ENCODE measurements at places on chromosomes 4 and X.
A peak's percentile ranks its signal among the peaks of the same experiment; 100 is the strongest.

- no peak for DNase-seq
Measured at GRCh38 chr4:148302416-148302815, 139.8 kb downstream of the NR3C2 start.

GRCh38 chr4:62709618-62710252, 1509.6 kb downstream of the ADGRL3 start:
- DNase-seq, result peak; percentile 2

DNA sequence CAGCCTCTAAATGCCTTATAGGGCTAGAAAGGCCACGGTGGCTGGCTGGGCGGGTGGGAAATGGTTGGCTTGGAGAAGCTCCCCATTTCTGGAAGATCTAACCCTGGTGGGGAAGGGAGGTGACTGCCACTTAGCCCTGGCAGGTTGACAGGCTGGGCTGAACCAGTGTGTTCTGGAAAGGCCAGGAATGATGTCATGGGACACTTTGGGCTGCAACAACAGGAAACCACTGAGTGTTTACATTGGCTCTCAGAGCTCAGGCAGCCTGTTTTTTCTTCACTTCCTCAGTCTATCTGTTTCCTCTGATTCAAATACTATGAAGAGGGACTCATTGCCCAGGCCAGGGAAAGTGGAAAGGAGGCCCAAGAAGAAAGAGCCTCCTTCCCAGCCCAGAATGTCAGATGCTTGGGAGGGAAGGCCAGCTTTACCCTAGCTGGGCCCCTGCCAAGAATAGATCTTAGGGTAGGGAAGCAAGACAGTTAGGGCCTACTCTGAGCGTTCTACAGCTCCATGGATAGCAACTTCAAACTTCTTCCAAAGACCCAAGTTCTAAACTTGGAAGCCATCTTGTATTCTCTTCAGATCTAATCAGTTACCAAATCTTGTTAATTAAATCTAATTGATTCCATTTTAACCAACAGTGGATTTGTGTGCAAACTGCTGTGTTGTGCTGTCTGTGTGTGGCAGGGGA, 65.8 kb upstream of the MSN start:
- peak; percentile 86 for DNase-seq

DNA sequence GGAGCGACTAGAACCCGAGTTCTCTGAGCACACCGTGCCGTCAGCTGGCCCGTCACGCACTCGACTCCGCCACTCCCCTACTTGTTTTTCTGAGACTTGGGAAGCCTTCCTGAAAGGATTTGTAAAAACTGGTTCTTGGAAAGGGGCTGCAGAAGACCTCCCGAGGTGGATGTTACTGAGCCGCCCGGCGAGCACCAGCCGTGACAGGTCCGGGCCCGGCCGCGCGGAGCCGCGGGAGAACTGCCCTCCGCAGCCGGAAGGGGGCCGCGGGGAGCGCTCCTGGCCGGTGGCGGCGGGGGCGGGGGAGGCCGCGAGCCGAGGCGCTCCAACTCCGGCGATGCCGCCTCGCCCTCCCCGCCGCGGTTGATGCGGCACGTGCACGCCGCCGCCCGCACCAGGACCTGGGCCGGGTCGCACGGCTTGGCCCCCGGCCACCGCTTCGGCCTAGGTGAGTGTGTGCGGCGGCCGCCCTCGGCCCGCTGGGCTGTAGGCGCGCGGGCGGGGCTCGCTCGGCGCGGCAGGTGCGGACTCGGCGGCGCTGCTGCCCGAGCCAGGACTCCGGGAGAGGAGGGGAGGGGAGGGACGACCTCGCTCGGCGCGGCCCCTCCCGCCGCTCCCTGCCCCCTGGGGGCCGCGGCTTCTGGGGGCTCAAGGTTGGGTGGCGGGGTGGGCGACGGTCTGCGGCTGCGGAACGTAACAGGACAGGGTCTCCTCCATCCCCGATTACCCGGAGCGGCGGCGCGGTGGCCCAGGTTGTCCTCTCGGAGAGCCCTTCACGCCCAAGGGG, 1.7 kb downstream of the SPRY1 start:
- peak; percentile 29 for DNase-seq

- DNase-seq, result no peak
Measured at GRCh38 chr4:7108660-7109059, 40.8 kb upstream of the GRPEL1 start.

DNA sequence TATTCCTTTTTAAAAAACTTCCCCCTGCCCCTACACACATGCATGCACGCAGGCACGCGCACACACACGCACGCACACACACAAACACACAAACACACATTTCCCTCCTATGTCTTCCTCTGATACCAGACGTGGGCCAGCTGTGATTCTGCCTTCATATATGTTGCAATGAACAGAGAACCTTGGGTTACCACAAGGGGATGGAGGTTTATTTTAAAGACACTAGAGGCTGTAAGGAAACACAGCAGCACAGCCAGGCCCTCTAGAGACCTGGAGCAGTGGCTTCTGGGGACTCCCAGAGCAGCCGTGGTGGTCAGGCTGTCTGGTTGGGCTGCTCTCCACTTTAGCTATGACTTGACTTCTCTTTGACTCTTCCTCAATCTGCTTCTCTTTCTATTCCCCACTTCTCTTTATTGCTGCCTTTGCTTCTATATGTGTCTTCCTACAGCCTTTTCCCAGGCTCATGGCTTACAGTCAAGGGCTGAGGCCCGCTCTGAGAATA, 3.2 kb upstream of the TLR10 start:
- DNase-seq, result no peak

DNA sequence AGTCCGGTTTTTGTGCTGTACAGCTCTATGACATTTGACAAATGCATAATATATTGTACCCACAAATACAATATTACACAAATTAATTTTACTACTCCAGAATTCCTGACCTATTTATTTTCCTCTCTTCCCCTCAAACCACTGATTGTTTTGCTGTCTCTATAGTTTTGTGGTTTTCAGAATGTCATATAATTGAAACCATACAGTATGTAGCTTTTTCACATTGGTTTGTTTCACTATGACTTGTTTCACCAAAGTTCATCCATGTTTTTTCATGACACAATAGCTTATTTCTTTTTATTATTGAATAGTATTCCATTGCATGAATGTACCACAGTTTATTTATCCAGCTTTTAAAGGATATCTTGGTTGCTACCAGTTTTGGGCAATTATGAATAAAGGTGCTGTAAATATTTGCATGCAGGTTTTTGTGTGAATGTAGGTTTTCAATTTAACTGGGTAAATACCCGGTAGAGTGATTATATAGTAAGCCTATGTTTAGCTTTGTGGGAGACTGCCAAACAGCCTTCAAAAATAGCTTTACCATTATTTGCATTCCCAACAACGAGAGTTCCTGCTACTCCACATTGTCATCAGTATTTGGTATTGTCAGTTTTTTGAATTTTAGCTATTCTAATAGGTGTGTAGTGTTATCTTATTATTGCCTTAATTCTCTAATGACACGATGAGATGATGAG, 25.9 kb downstream of the RNF175 start:
- no peak for DNase-seq

All from GDM1 (cell line).